HuH-7.5 (cell line): ENCODE measurements at places on chromosomes 1 and 21.

DNA sequence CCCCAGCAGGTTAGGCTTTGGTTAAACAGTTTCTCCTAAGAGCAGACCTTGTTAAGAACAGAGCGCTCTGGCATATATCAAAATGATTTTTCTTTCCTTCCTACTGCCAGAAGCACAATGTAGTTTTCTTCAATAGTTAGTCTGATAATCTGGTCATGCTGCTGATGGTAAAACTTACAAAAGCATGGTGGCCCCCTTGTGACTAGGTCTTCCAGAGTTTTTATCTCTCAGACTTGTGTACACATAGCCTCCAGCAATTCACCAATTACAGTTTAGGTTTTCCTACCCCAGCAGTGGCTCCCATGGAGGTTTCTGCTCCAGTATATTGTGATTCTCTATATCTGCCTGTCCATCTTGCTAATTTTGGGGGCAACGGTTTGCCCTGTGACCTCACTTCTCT lies 73.3 kb upstream of the DPH5 start:
- DNase-seq = no peak

DNA sequence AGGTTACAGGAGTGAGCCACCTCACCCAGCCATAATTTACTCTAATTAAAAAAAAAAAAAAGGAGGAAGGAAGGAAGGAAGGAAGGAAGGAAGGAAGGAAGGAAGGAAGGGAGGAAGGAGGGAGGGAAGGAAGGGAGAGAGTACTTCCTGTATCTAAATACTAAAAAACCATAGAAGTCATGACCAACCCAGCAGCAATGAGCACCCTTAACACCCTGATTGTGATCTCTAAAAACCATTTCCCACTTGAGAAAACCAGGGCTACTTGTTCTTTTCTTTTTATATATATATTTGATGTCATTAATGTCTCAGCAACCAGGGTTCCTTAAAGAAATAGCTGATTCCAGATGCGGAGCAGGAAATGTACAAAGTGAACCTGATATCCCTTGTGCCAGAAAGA lies 31.2 kb downstream of the ARID4B start:
- DNase-seq = no peak

DNA sequence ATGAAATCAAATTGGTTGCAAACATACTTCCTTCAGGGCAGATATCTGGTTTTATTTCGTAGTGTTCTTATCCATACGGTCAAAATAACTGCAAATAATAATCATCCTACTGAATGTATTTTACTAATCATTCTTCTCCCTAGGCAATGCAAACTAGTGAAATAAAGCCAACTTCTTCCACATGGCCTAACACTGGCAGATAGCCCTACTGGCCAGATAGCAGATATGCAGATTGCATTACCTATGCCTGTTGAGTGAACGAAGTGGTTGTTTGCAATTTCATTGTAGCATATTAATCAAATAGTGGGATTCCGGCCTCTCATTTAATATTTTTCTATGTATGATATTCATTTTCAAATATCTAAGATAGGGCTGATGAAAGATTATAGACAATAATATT lies 116.2 kb downstream of the CENPF start:
- no peak for DNase-seq

- DNase-seq = no peak
These were observed 1383.7 kb downstream of the MRPL39 start for GRCh38 chr21:24223624-24224023.

GRCh38 chr1:94284476-94284875 lies 47.1 kb upstream of the ARHGAP29 start:
- no peak for DNase-seq
